C1 segment of cervical spinal cord (tissue), 14 donors: ENCODE measurements at places on chromosomes 7 and 10.

GRCh38 chr7:23759671-23760391, 49.8 kb downstream of the STK31 start:
- no peak for DNase-seq

DNA sequence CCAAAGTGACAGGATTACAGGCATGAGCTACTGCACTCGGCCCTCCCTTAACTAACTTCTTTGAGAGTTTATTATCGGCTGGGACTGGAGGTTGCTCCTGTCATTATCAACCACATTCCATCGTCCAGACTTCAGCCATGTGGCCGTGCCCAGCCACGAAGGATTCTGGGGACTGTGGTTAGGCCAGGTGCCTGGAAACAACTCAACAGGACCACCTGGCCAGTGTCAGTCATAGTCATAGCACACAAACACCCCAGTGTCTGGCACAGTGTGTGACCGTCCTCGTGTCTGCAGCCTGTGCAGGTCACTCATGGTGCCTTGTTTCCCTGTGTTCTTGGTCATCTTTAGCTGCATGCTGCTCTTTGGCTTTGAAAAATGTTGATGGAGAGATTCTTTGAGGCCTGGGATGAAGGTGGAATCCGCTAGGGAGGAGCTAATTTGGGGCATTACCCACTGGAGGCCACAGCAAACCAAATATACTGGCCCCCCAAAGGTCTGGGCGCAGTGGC, 12.7 kb upstream of the AMZ1 start:
- DNase-seq, result no peak

DNA sequence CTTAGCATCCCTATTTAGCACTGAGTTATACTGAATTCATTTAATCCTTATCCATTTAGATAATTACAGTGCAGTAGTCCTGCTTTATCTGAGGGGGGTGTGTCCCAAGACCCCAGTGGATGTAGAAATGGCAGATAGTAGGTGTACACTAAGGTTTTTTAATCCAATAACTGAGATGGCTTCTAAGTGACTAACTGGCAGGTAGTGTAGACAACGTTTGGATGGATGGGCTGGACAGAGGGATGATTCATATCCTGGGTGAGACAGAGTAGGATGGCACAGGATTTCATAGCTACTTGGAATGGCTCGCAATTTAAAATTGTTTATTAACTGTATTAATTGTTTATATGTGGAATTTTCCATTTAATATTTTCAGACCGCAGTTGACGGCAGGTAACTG, 295.6 kb downstream of the CCDC3 start:
- DNase-seq, result no peak

DNA sequence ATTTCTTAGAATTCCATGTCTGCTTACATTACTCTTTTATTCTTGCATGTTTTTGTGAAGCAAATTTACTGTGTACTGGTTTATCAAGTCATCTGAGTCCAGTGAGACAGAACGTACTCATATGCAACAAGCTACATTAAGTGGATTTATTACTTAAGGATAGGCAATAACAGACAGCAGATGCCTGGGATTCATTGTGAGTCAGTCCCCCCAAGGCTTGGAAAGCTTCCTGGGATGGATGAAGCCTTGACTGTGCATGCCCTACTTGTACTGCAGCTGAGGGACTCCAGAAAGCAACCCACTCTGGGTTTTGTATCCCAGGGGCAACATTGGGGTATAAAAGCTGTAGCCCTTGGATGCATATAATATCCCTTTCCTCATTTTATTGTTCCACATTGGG, 113.4 kb upstream of the RAB18 start:
- DNase-seq, result no peak

DNA sequence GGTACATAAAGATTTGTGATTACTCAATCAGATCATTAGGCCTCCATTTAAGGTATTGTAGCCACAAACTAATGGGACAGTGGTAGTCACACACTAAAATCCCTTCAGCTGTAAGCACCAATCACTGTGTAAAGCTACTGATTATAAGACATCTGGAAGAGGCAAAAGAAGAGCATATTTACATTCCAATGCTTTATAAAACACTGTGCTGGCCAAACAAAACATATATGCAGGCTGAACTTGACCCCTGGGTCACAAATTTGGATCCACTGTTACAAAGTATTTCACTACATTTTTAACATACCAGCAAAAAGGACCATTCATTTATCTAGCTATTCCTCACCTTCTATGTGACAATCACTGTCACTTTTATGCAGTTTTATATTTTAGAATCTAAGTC, 41.4 kb upstream of the ANLN start:
- DNase-seq, result no peak

DNA sequence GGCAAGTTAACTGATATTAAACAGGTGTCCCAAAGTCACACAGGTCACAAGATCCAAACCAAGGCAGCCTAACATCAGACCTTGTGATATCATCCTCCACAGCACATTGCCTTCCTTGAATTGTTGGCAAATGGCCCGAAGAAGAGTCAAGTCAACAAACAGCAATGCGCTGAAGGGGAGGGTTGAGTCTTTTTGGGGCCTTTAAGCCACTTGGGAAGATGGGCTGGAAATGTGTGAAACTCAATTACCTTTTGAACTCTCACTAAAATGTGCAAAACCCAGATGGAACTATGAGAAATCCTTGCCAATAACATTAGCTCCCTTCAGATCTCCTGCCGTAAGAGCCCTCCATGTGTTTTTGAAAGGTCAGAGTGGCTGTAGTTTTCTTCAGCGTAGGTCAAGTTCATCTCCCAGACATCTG, 47.9 kb upstream of the STK17A start:
- no peak for DNase-seq

DNA sequence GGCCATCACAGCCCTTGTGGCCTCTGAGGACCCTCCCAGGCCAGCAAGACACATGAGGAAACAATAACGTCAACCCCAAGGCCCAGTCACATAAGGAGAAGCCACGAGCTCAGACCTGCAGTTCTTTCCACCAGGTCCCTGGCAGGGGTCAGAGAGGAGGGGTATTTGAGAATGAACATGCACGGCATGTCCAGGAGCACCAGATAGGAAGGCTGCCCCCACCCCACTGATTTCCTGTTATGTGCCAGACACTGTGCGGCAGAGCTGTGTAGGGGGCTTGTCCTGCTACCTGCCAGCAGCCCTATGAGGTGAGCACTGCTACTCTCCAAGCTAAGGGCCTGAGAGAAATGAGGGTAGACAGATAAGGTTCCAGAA, 40.7 kb upstream of the ZMIZ1 start:
- no peak for DNase-seq

- DNase-seq, result no peak
These were observed 135.9 kb downstream of the PCDH15 start for GRCh38 chr10:54665095-54665494.

- DNase-seq, result no peak
These were observed 586.1 kb upstream of the AUTS2 start for GRCh38 chr7:69012149-69012548.

DNA sequence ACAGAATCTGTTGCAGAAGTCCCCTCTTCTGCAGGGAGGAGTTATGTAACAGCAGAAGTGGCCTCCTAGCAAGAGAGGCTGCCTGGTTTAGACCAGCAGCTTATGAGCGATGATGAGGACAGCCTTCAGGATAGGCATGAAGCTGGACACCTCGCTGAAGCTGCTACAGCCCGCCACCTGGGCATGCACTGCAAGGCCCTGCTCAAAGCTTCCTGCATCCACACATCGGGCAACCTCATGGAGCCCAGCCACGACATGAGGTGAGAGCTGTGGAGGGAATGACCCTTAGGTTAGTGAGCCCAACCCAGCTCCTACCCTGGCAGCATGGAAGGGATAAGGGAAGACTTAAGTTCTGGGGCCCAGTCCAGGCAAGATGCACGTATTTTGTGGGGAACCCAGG, 24.7 kb downstream of the WNT8B start:
- no peak for DNase-seq

DNA sequence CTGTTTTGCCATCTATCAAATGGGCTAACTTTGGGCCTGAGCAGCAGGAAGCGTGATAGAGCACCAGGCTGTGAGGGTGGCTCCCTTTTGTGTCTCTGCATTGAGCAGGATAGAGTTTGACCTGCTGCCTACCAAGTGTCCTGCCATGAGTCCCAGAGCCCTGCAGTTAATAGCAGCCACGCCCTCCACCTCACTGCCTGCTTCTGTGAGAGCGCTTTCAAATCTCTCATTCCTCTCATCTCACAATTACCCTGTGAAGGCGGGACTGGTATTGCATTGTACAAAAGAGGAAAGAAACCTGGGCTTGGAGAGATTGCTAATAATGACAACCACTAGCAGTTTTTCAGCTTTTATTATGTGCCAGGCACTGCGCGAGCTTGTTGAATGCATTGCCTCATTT, 39.9 kb downstream of the UNC5B start:
- no peak for DNase-seq

DNA sequence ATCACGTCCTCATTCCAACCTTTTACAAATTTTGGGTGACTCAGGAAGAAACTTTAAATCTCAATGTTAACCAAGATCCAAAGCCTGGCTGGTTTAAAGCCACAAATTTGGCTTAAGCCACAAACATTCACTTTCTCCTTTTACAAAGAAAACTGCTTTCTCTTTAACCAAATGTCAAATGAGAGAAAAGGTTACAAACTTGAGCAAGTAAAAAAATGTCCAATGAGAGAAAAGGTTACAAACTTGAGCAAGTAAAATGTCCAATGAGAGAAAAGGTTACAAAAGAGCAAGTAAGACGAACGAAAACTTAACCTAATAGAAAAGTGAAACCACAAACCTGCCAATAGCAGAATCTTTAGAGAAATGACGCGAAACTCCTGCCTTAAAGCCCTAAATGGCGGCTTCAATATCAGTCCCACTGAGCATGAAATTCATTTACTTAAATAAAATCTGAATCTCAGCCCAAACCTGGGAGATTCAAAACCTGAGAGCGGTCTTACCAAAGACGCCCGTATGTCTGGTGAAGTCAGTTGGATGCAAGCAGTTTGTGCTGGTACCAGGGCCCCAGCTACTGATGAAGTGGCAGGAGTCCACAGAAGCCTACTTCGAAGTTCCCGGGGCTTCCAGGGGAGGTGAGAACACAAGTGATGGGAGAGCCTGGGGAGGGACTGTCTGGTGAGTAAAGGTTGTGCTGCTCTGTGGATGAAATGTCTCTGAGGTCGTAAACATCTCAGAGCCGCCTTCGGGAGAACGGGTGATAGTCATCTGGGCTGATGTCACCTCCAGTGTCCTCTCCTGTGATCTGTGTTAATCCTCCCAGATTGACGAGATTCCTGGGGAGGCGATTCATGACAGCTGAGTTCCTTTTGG, 74.6 kb downstream of the PAXIP1 start:
- DNase-seq, result no peak

DNA sequence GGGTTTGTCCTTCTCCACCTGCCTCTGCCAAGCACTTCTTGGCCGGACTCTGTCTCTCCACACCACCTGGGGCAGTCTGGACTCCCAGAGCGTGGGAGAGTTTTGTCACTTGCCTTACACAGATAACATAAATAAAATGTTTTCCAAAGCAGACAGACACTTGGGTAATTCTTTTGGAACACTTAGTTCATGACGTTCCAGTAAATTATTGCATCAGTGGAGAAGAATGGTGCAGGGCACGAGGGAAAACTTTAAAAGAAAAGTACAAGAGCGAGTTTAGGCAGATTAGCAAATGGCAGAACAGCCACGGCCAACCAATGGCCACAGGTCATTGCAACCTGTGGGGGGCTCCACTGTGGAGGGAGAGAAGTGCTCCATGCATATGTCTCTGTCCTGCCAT, 170.6 kb upstream of the GRB10 start:
- DNase-seq, result no peak

DNA sequence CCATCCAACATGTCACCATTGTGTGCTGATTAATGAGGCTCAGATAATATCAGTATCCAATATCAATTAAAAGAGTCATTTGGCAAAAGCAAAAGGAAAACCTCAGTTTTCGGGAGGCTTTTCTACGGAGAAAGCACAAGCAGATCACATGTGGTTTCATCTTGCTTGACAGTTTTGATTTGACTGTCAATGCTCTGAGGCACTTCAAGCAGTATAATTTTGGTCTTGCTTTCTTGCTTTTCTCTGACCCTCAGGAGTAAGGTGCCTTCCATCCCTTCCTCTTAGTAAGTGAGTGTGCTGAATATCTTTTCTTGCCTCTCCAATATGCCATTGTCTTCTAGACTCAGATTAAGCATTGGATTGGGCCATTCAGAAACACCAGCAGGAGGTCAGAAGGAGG, 115.5 kb upstream of the CALCR start:
- DNase-seq, result no peak

DNA sequence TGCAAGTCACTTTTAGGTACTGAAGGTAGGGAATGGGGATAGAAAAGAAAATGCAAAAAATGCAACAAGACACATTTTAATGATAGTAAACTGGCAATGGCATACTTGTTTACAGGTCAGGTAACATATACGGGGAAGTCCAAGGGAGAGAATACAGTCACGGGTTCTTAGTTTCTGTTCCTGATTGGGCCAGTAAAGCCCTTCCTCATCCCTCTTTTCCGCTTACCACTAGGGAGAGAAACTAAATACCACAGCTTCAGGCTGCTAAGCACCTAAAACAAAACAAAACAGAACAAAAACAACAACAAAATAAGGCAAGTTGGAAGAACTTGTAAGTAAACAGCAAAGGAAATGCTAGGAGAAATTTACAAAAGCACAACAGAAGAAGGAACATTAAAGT, 65.2 kb upstream of the OGDHL start:
- DNase-seq, result no peak

DNA sequence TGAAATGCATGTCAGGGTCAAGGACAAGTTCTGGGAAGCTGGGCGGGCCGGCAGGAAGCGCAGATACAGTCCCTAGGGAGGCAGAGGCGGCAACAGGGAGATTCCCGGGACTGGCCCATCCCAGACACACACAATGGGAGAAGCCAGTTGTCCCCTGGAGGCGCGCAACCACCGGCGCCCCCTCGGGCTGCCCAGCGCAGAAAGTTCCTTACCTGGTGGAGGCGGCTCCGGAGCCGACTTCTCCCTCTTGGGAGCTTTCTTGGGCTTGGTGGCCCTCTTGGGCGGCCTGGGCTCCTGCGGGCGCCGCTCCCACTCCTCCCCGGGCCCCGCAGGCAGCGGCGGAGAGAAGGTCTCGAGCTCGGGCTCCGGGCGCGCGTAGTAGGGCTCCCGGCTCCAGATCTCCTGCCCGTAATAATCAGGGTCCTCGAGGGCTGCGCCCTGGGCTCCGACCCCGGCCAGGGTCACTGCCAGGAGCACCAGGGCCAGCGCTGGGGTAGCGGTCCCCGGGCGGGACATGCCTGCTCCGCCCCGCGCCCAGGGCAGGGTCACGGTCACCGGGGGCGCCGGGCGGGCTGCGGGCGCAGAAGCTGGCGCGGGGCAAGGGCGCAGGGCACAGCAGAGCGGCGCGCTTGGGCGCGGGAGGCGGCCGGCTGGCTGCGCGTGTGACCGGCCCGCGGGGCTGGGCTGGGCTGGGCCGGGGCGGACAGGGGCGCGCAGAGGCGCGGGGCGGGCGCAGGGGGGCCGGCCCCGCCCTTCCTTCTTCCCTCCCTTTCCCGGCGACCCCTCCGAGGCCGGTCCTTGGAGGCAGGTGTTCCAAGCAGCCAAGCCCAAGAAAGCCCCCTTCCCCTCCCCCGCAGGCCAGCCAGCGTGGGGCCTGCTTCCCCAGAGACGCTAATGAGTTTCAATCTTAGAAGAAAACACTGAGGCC, at the start of gene CPXM2:
TSS of gene CPXM2 (minus strand) at position 664 of the 928 bp plus-strand sequence. CDS start at position 516, 148 bp downstream.
- peak; percentile 60 for DNase-seq

DNA sequence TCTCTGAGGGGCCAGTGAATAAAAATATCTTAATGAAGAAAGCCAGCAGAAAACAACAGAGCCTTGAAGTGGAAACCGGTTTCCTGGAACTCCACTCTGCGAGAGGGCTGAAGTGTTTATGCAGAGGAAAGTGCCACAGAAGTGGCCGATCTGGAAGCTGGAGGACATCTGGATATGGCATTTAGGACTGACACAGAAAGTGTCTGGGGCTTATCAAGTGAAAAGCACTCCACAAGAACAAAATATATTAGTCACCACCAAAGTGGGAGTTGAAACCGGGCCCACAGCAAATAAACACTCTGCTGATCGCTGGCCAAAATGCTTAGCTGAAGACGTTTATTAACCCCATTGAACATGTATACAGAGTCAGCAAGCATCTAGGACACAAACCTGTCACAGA, 7.8 kb downstream of the NOD1 start:
- DNase-seq, result no peak
